Testis (tissue), 5 donors: ENCODE measurements at places on chromosomes 4 and X.
A peak's percentile ranks its signal among the peaks of the same experiment; 100 is the strongest.

- H3K27ac ChIP-seq: no peak overlapping the region
- no peak overlapping the region for H3K4me3 ChIP-seq
- DNase-seq: no peak
- no peaks in the 10 kb centered on the region for H3K27me3 ChIP-seq
- H3K4me1 ChIP-seq: peaks cover 3% of the 10 kb centered on the region
Observed at GRCh38 chr4:15434091-15434490, 6.3 kb downstream of the C1QTNF7 start.

GRCh38 chr4:38759113-38759789, 23.5 kb downstream of the TLR10 start:
- no peak overlapping the region for H3K4me3 ChIP-seq
- H3K27me3 ChIP-seq: no peaks in the 10 kb centered on the region
- H3K27ac ChIP-seq: no peak overlapping the region
- DNase-seq: peak; percentile 85
- peaks cover 3% of the 10 kb centered on the region for H3K4me1 ChIP-seq

DNA sequence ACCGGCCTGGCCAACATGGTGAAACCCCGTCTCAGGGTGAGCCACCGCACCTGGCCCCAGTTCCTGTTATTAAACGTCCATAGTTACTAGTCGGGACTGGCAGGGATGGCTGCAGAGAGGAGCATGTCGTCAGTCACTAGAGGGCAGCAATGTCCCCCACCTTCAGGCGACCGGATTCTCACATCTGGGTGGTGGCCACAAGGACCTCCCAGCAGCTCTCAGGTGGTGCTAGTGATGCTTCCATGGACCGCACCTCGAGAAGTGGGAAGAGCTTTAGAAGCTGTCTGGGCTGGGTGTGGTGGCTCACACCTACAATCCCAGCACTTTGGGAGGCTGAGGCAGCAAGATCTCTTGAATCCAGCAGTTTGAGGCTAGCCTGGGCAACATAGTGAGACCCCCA, 13.3 kb upstream of the IL3RA start:
- no peak overlapping the region for H3K4me3 ChIP-seq
- peak; percentile 73 for DNase-seq
- no peaks in the 10 kb centered on the region for H3K36me3 ChIP-seq
- no peaks in the 10 kb centered on the region for H3K27me3 ChIP-seq
- H3K4me1 ChIP-seq: no peaks in the 10 kb centered on the region
- no peak overlapping the region for H3K27ac ChIP-seq

DNA sequence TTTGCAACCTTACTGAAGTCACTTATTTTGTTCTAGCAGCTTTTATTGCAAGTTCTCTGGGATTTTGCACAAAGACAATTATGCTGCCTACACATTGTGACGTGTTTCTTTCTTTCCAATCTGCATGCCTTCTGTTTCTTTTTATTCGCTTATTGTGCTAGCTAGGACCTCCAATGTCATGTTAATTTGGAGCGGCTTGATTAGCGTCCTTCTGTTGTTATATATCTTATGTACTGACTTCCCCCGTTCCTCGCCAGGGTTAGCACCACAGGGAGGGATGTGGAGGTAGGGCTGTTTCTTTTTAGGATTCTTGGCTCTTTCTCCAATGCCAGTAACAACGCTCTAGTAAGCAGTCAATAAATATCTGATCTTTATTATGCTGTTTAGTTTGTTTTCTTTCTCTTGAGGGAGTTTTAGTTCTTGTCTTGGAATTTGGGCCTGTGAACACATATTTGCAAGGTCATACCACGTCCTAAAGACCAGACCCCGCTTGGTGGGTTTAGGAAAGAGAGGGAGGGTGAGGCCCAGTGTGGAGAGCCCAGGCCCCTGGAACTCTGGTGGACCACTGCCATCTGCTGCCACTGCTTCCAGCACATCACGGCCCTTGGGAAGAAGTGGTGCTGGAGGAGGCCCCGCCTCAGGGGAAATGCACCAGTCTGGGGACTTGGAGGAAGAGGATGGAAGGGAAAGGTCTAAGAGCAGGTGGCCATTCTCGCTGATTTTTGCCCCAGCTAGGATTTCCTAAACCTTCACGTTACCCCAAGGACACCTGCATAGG, 129.1 kb downstream of the TRIML1 start:
- no peak overlapping the region for H3K4me3 ChIP-seq
- no peak for DNase-seq
- no peaks in the 10 kb centered on the region for H3K36me3 ChIP-seq
- H3K27me3 ChIP-seq: no peaks in the 10 kb centered on the region

- H3K4me3 ChIP-seq: no peak overlapping the region
- peaks cover 13% of the 10 kb centered on the region for H3K4me1 ChIP-seq
- peak overlapping the region; percentile 86 for H3K27ac ChIP-seq
- no peaks in the 10 kb centered on the region for H3K36me3 ChIP-seq
- no peaks in the 10 kb centered on the region for H3K27me3 ChIP-seq
- peak; percentile 34 for DNase-seq
Observed at GRCh38 chr4:2141762-2142451, 82.8 kb downstream of the NAT8L start.

- no peak overlapping the region for H3K4me3 ChIP-seq
- no peak overlapping the region for H3K27ac ChIP-seq
- H3K36me3 ChIP-seq: no peaks in the 10 kb centered on the region
- no peaks in the 10 kb centered on the region for H3K27me3 ChIP-seq
- peaks cover 7% of the 10 kb centered on the region for H3K4me1 ChIP-seq
- DNase-seq: no peak
Observed at GRCh38 chrX:13082206-13083065, 38.0 kb upstream of the FAM9C start.

DNA sequence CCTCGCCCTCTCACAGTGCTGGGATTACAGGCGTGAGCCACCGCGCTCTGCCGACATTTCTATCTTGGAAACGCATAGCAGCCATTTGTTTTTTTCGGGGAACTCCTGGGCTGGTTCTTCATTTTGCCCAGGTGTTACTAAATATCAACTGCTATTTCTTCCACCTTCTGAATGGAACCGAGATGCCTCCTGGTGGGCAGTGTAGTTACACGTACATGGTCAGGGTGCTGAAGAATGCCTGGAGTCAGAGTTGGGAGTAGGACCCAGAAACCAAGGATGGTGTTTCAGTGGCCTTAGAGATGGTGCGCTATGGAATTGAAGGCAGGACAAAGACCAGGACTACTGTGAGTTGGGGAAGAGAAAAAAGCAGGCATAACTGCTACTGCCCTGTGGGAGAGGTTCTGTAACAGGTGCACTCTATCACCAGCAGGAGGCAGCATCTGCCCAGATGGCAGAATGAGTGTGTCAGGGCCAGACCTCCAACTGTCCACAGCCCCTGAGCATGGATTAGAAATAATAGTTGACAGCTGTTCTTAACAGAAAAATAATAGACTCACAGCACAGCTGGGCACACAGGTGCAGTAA, 81.7 kb downstream of the ZC4H2 start:
- peak; percentile 52 for DNase-seq
- H3K27ac ChIP-seq: no peak overlapping the region
- no peaks in the 10 kb centered on the region for H3K27me3 ChIP-seq
- no peaks in the 10 kb centered on the region for H3K4me1 ChIP-seq
- H3K36me3 ChIP-seq: no peaks in the 10 kb centered on the region
- no peak overlapping the region for H3K4me3 ChIP-seq

DNA sequence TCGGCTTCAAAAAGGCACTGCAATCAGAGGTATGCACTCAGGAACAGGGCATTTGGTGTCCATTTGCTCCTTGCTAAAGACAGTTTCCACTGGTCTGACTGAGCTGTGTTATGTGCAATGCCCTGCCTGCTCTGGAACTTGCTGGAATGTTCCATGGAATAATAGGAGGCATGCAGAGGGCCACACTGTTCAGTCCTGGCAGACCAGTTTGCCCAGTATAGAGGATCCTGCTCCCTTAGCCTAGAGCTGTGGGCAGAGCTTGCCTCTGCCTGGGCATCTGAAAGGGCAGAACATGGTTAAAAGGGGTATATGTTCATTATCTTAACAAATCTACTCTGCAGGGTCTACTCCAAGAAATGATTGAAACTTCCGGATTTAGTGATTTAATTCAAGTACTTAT, 27.8 kb upstream of the CD99L2 start:
- DNase-seq: no peak
- no peaks in the 10 kb centered on the region for H3K27me3 ChIP-seq
- H3K27ac ChIP-seq: no peak overlapping the region
- H3K4me3 ChIP-seq: no peak overlapping the region
- no peaks in the 10 kb centered on the region for H3K36me3 ChIP-seq

- H3K4me3 ChIP-seq: no peak overlapping the region
- DNase-seq: no peak
- no peaks in the 10 kb centered on the region for H3K27me3 ChIP-seq
- no peak overlapping the region for H3K27ac ChIP-seq
- no peaks in the 10 kb centered on the region for H3K4me1 ChIP-seq
Observed at GRCh38 chr4:175929441-175929840, 117.4 kb upstream of the GPM6A start.

DNA sequence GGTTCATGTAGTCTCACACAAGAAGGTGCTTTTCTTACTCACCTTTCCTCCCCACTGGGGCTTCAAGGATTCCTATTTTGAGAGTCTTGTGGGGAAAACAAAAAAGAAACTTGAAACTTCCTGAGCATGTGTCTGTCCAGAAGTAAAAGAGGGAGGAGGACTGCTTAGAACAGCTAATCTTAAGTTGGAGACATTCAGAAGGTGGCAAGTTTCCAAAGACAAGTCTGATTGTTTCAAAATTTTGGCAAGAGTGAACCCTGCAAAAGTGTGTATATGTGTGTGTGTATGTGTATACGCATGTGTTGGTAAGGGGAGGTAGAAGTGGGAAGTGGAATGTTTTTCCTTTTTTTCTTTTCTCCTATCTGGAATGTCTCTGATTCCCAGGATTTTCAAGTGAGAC, 189.0 kb upstream of the FRMPD4 start:
- no peaks in the 10 kb centered on the region for H3K36me3 ChIP-seq
- H3K4me3 ChIP-seq: no peak overlapping the region
- H3K27me3 ChIP-seq: no peaks in the 10 kb centered on the region
- DNase-seq: no peak

DNA sequence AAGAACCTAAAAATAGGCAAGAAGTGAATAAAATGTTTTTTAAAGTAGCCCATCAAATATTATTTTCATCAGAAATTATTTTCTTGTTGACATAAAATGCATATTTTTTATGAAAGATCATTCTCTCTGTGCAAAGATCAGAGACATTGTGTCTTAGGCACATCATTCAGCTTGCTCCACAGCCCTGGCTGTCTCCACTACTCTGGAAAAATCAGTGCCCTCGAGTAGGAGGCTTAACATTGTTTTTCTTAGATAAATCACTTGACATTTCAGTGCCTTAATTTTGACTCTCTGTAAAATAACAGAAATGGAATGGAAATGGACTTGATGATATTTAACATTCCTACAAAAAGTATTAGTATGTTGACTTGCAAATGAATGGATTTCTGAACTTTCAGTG, 77.9 kb downstream of the FAT4 start:
- no peaks in the 10 kb centered on the region for H3K36me3 ChIP-seq
- DNase-seq: no peak
- no peak overlapping the region for H3K27ac ChIP-seq
- H3K4me3 ChIP-seq: no peak overlapping the region
- no peaks in the 10 kb centered on the region for H3K27me3 ChIP-seq

- H3K4me1 ChIP-seq: no peaks in the 10 kb centered on the region
- H3K4me3 ChIP-seq: no peak overlapping the region
- no peak overlapping the region for H3K27ac ChIP-seq
- H3K27me3 ChIP-seq: no peaks in the 10 kb centered on the region
Observed at GRCh38 chr4:30450474-30450873, 269.7 kb upstream of the PCDH7 start.

GRCh38 chr4:79253924-79254323, 71.9 kb downstream of the NAA11 start:
- no peaks in the 10 kb centered on the region for H3K4me1 ChIP-seq
- H3K36me3 ChIP-seq: no peaks in the 10 kb centered on the region
- DNase-seq: no peak
